ENCODE measurements at places on chromosomes 12 and 14.

DNA sequence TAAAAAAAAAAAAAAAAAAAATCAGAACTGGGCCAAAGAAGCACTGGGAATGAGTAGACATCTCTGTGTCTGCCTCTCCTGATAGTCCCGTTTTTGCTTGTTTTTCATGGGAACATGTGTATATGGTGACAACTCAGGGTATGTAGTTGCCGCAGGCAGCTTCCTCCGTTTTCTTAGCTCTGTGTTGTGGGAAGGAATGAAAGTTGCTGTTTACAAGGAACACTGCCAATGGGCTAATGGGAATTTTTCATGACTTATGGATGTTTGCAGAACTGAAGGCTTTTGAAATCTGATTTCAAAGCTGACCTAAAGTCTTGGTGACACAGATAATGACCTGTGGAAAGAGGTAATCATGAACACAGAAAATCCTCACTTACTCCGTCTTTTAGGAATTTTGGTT is 146.4 kb upstream of the BTG1 start:
- no peak for DNase-seq

DNA sequence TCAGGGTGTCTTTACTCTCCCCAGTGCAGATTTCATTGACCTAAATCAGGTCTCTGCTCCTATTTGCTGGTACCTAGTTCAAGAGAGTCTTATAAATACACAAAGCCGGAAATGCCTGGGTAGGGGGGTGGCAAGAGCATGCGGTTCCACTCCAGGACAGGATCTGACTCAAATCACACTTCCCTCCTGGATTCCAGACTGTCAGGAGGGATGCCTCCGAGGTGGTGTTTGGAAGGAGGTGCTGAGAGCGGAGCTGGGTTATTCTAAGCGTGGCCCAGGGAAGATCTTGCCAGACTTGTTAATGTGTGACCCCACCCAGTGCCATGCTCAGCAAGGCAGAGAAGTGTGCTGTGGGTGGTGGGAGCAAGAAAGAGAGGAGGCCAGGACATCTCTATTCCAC is 49.8 kb downstream of the B4GALNT3 start:
- no peak for DNase-seq

- DNase-seq: no peak
Measured at GRCh38 chr12:27179400-27180214, 64.5 kb upstream of the STK38L start.

DNA sequence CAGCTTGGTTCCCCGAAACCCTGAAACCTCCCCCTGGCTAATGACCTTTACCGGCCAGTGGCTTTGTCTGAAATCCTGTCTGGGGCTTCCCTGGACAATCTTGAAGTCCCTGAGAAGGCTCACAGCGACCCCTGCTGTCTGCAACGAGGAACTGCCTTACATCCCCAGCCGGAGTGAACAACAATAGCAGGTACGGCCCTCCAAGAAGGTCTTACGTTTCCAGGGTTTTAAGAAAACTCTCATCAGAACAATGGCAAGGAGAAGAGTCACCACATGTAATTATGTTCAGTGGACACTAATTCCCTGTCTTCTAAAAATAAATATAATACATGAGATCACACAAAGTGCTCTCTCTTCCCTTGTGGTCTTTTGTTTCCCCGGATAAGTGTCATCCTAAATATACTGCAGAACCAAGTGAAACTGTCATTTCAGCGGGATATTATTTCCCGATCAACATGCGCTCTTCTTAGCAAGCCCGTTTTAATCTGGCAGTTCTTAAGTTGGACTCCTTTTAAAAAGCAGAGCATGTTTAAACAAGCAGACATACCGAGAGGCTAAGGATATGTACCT is 53.3 kb downstream of the RBM19 start:
- peak; percentile 13 for DNase-seq

DNA sequence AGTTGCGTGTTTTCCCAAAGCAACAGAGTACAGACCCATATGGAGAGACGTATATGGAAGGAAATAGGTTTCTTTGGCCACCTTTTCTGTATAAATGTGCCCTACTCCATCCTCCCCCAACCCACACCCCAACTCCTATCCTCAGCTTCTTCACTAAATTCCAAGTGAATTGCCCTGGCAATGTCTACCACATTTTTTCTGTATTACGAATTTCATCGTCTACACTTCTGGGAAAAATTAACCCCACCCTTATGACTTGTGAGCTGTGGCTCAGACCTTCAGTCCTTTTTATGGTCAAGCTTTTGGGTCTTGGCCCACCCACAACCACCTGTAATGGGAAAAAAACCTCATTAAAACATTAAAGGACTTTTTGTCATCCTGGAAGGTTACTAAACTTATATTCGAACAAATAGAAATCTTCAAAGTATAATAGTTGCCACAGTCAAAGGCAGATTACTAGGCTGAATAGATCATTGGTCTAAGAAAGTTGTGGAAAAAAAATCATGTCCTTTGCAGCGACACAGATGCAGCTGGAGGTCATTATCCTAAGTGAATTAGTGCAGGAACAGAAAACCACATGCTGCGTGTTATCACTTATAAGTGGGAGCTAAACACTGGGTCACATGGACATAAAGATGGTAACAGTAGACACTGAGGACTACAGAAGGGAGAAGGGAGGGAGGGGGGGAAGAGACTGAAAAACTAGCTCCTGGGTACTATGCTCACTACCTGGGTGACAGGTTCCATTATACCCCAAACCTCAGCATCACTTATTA is 15.7 kb upstream of the NFKBIA start:
- DNase-seq: no peak

DNA sequence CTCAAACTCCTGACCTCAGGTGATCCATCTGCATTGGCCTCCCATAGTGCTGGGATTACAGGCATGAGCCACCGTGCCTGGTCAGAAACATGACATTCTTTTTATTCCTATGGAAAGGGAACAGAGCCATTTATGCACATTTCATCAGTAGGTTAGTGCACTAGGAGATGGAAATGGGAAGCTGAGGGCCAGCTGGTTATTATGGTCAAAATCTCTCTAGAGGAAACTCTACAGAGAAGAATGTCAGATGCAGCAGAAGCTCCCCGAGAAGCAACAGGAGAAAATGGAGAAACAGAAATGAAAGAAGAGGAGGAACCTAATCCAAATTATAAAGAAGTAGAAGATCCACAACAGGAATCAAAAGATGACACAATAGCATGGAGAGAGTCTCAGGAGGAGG is 2.7 kb downstream of the CFAP251 start:
- DNase-seq: no peak

GRCh38 chr12:24600551-24600950 is 348.4 kb downstream of the BCAT1 start:
- no peak for DNase-seq

GRCh38 chr14:68113343-68113930 is 293.9 kb downstream of the RAD51B start:
- no peak for DNase-seq

DNA sequence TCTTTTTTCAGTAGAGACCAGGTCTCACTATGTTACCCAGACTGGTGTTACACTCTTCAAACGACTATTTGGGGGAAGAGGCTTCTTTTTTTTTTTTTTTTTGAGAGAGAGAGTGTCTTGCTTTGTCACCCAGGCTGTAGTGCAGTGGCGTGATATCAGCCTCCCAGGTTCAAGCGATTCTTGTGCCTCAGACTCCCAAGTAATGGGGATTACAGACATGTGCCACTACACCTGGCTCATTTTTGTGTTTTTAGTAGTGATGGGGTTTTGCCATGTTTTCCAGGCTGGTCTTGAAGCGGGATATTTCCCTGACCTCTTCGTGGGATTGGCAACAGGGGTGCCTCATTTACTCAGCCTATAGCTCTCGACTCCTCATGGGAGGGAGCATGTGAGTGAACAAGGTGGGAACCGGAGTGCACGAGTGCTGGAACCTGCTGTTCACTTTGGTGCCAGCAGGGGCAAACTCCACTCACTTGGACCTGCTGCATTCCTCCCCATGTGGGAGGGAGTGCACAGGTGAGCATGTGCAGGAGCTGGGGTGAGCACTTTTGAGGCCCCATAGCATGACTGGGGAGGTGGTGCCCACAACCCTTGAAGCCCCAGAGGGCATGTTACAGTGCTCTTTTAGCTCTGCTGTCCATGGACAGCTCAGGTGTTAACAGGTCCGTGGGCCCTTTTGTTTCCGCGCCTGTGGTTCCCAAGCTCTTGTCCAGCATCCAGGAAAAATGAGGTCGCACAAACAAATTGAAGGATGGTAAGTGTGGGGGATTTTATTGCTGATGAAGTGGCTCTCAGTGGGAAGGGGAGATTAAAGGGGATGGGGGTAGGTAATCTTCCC is 79.1 kb upstream of the HECTD1 start:
- no peak for DNase-seq

- DNase-seq: no peak
Measured at GRCh38 chr12:10406725-10407124, 2.8 kb downstream of the KLRC4 start.

DNA sequence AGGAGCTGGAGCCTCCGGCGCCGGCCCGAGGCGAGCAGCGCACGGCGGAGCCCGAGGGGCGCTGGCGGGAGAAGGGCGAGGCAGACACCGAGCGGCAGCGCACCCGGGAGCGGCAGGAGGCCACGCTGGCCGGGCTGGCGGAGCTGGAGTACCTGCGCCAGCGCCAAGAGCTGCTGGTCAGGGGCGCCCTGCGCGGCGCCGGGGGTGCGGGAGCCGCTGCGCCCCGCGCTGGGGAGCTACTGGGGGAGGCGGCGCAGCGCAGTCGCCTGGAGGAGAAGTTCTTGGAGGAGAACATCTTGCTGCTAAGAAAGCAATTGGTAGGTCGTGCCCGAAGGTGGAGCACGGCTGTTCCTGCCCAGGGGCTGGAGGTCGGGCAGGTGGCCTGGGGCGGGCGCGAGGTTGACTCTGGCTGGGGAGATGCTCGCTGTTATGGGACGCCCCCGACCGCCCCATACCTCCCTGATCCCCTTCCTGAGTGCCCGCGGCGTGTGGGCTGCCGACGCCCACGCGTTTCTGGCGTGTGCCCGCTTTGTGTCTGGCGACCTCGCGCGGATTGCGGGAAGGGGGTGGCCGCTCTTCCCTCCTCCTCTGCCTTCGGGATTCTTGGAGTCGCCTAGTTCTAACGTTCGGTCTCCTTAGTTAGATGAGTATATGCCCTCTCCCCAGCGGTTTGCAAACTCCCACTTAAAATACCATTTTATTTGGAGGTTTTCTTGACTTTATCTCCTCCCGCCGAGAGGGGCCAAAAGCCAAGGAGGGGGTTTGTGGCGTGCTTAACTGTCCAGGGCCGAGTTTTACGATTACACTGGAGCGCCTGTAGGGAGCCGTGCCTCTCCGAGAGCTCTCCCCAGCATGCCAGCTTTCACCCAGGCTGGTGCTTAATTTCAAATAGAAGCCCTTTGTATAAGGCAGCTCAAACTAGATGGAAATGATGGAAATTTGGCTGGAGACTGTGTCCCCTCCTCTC is 752 bp downstream of the DACT1 start:
- peak; percentile 1 for DNase-seq

DNA sequence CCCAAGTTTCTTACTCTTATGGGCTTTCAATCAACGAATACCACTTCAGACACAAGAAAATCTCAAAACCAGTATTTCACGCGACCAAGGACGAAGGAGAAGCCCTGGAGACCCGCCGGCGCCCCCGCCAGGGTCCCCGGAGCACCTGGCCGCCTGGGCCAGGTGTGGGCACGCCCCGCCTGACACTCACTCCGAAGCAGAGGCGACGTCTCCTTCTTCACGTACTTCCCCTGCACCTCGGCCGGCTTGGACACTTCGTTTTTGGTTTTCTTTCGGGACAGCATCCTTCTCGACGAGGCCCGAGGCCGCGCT is 466 bp downstream of the SAV1 start:
- DNase-seq: peak; percentile 5

DNA sequence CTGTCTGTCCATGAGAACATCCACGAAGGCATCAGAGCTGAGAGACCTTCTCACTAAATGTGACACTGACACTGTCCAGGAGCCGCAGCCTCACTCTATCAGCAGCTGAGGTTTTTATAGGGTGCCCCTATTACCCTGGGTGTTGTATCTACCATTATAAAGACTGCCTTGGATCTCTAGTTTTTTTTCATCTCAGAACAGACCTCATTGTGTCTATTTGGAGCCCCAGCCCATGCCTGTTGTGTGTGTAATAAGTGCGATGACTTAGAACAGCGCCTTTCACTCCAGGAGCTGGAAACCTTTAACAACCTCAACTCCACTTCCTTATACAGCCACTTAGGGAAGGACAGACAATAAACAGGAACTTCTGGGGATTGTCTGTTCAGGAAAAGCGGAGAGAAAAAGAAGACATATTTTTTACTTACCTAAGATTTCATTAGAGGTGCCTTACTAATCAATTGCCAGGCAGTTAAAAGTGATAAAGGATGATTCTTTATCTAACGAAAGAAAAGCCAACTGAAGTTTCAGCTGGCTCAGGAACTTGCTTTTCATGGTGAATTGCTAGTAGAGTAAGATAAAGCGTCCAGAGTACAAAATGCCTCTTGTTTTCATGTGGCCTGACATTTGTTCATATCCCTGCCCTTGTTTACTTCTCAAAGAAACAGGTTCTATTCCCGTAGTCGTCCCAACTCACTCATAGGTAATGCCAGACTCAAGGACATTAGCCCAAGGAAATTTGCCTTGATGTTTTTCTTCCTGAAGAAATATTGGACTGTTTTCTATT is 420.6 kb downstream of the RAD51B start:
- DNase-seq: no peak

DNA sequence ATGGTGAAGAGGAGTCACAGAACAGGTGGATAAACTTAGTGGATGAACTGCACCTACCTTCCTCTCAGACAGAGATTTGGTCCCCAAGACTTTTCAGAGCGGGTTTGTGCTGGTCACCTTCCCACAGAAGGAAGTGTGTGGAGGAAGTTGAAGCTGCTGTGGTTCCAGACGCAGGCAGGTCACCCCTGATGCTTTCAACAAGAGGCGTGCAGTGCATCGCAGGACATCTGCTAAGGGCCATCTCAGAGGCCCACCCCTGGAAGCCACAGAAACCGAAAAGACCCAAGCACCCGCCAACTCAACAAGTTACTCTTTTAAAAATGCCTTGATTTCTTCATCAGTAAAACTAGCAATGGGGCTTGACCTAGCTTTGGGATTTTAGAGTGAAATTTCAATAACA is 1.0 kb upstream of the GPX2 start:
- no peak for DNase-seq

DNA sequence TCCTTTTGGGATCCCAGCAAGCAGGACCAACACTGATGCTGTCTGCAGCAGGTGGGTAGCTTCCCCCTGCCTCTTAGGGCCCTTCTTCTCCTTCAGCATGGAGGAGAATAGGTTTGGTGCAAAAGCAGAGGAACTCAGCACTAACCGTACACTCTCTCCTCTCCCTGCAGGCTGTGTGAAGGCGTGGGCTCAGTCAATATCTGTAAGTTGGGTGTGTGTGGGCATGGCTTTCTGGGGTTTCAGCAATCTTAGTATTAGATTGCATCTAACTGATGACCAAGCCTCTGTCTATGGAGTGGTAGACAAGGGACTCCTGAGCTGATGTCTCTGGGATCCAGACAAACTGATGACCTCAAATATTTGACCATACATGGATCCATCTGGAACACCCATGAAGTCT is 14.3 kb downstream of the KRT85 start:
- DNase-seq: no peak

DNA sequence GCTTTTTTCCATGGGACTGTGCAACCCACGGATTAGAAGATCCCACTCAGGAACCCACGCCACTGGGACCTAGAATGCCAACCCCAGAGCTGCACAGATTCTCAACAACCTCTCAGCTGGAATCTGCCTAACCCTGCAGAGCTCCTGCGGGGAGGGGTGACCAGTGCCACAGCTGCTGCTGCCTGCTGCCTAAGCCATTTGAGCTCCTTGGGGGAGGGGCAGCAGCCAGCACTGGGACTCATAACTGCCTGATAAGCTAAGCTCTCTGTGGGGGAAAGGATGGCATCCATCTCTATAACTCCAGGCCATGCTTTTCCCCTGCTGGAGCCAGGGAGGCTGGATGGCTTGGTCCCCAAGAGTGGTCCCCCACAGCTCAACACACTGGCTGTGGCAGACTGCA is 182.8 kb downstream of the SLC5A8 start:
- DNase-seq: no peak

- no peak for DNase-seq
Measured at GRCh38 chr14:94907626-94908261, 137.8 kb upstream of the GSC start.
